ENCODE measurements at places on chromosomes 6 and 20. TPM values are rescaled to one million over a fixed set of nuclear protein-coding genes. Genes with fewer than 3 reads are reported as not detected.

SAMD3 gene
- total RNA-seq, result not detected

MMP24OS gene
- total RNA-seq, result 43.2 TPM

WFDC12 gene
- total RNA-seq, result not detected

SLC4A11 gene
- total RNA-seq, result 5.7 TPM

MAP7 gene
- 15.4 TPM for total RNA-seq

KHDC1 gene
- 1.3 TPM for total RNA-seq

DNA sequence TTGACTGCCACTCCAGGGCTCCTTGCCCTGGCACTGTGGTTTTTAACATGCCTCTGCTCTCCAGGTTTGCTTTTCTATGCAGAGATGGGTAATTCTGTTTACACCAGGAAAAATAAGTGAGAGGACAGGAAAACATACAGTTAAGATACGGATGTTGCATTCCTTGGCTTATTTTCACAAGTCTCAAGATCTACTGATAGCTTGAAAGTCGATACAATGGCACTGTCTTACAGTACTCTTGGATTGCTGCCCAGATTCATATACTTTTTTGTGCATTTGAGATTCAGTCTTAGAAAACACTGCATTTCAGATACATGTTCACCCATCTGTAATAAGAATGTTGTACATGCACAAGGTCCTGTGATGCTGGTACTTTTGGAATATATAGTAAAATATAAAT lies 159.6 kb upstream of the FLRT3 start:
- no peak for DNase-seq

GRCh38 chr6:138405816-138406413 lies 1.9 kb downstream of the HEBP2 start:
- no peak for DNase-seq

DNA sequence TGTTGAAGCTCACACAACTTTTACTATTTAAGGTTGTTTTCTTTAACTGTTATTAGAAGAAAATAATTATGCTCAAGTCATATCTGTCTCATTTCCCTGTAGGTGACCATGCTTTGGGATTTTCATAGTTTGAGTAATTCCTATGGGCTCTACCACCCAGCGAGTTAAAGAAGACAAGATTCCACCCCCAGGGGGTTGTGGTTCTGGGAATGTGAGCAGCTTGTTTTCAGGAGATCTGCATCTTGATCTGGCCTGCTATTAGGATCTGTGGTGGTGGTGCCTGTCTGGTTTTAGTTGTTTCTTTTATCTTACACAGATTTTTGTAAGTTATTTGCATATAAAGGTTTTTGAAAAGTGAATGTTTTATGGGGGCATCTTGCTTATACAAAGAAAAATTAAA lies 20.2 kb upstream of the REV3L start:
- DNase-seq, result peak; percentile 26

DNA sequence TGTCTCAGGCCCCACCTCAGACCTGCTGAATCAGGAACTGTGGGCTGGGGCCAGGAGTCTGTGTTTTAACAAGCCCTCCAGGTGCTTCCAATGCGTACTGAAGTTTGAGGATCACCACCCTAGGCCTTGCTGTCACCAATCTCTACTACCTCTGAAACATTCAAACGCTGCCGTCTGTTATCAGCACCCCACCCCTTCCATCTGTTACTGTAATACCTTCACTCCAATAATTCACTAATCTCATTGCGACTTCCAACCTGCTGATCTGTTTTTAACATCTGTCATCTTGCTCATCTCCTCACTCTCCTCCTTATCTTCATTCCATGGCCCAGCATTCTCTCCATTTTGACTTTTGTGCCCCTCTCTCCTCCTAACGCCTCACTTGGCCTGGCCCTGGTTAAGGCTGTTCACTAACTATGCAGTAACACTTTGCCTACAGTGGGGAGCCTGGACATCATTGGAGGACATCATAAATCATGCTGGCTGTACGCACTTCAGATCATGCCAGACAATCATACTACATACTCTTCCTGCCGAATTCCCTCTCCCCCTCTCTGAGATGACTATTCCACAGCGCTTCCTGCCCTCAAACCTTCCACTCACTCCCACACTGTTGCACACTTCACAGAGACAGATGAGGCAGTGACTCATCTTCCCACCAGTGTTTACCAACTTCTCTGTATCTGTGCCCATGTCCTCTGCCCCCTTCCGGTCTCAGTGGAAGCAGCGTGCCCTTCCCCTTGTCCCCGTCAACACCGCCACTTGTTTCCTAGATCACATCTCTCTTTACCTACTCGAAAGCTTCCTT lies 3.0 kb upstream of the GUCA1B start:
- peak; percentile 54 for DNase-seq
